ENCODE measurements at places on chromosomes 6 and 20. TPM values are rescaled to one million over a fixed set of nuclear protein-coding genes. Genes with fewer than 3 reads are reported as not detected.

GRCh38 chr6:109073344-109074132, 21.1 kb downstream of the SESN1 start:
- DNase-seq, result no peak

DNA sequence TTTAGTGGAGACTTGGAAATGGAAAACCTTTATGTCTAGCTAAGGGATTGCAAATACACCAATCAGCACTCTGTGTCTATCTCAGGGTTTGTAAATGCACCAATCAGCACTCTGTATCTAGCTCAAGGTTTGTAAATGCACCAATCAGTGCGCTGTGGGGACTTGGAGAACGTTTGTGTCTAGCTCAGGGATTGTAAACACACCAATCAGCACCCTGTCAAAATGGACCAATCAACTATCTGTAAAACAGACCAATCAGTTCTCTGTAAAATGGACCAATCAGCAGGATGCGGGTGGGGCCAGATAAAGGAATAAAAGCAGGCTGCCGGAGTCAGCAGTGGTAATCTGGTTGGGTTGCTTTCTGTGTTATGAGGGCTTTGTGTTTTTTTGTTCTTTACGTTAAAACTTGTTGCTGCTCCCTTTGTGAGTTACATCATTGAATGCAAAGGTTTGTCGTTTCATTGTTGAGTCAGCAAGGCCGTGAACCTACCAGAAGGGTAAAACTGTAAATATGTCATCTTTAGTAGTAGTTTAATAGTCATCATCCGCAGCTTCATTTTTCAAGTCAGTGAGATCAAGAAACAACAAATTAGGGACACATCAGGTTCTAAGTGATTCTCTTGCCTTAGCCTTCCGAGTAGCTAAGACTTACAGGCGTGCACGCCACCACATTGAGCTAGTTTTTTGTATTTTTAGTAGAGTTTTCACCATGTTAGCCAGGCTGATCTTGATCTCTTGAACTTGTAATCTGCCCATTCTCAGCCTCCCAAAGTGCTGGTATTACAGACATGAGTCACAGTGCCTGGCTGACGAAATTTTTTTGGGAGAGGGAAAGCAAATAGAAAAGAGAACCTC, 22.7 kb upstream of the NUP153 start:
- no peak for DNase-seq

- DNase-seq, result no peak
These were observed 55.4 kb upstream of the MOXD1 start for GRCh38 chr6:132456700-132457143.

GRCh38 chr20:4006640-4007039, 8.7 kb downstream of the RNF24 start:
- no peak for DNase-seq

DNA sequence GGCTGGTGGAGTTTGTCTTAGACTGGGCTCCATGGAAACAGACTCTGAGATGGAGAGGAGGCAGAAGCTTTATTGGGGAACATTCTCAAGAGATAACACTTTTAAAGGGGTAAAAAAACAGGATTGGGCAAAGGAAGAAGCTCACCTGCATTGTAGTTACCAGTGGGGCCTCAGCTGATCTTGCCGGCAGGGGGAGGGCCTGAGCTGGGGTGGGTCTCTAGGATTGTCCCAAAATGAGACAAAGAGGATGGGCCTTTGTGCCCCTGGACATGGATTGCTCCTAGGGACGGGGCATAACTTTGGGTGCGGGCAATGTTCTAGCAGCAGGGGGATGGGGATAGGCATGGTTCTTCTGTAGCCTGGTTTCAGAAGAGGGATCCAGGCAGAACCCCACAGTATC, 12.5 kb downstream of the SGK2 start:
- DNase-seq, result no peak

DNA sequence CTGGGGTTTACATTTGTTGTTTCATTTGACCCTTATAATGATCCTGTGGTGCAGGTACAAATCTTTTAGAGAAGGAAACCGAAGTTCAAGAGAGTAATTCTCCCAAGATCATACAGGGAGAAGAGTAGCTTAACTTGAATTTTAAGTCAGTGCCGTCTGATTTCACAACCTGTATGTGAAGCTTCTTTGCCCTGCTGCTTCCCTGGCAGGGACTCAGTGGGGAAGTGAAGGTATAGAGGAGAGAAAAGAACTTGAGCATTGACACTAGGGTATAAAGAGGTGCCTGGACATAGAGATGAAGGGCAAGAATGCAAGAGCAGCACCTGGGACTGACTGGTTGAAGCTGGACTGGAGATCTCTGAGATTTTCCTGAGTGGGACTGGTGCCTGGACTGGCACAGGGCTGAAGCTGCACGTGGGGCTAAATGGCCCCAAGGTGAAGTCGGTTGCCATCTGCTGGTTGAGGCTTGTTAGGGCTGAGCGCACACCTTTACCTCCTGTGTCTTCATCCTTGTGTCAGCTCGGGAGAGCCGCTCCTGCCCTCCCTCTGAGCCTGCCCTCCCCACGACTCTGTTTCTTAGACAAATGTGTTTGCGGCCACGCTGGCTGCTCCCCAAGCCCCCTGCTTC, 41.8 kb downstream of the FARS2 start:
- peak; percentile 37 for DNase-seq

DNA sequence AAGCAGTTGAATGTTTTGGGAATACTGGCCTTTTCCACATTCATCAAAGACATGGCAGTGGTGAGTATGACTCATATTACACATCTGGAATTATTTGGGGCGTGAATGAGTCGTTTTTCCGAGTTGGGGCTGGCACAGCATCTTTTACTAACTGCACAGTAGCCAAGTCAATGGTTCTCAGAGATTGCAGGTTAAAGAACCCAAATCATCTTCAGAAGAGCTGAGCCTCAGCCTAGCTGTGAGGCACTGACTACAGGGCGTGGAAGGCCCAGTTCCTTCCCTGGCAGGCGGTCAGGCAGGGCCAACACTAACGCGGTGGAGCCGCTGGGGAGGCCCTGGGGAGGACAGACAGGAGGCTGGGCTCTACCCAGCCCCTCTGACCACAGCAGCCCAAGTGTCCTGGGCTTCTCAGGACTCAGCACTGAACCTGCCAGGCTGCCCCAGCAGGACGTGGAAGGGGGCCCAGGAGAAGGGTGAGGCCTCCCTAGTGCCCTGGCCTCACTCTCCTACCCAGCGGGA, 20.1 kb upstream of the HELZ2 start:
- no peak for DNase-seq

DNA sequence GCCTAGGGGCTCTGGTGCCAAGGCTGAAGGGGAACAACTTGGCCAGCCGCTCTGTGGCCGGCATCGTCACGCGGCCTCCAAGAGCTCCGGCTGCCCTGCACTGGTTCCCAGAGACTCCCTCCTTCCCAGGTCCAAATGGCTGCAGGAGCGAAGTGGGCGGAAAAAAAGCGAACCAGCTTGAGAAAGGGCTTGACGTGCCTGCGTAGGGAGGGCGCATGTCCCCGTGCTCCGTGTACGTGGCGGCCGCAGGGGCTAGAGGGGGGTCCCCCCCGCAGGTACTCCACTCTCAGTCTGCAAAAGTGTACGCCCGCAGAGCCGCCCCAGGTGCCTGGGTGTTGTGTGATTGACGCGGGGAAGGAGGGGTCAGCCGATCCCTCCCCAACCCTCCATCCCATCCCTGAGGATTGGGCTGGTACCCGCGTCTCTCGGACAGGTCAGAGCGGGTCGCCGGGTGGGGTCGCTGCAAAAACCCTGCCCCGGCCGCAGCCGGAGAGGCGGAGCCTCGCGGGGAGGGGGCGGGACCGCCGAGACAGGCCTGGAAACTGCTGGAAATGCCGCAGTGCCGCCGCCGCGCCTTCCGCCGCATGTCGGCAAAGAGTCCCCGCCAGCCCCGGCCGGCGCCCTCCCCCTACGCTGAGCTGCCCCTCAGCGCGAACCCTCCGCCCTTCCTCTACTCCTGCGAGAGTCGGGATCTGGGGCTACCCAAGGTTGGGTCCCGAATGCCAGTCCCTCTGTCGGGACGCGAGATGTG, 814 bp upstream of the HSP90AB1 start:
- no peak for DNase-seq

- DNase-seq, result no peak
These were observed 151.3 kb upstream of the UST start for GRCh38 chr6:148595550-148595949.

- DNase-seq, result no peak
These were observed 1.6 kb upstream of the UCKL1 start for GRCh38 chr20:63957690-63958441.

DNA sequence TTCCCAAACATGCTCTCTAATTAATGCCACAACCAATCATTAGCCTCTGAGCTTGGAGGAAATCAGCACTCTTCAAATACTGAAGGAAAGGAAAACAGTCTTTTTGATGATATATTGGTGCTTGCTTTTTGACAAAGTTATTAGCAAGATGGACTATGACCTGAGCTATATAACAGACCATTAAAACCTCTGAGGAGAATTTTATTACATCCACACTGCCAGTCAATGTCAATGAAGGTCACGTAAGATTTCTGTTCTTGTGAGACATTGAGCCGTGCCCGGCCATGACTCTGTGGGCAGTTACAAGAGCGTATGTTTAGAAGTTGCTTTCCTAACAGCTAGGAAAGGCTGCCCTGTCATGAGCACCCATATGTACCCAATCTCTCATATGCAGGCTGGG, 659.0 kb downstream of the UTRN start:
- DNase-seq, result no peak

- DNase-seq, result no peak
These were observed 35.5 kb upstream of the BMP2 start for GRCh38 chr20:6732001-6732447.

MAPK13 gene
- 33.8 TPM for total RNA-seq

MEP1A gene
- not detected for total RNA-seq

PNLDC1 gene
- not detected for total RNA-seq

TMC2 gene
- total RNA-seq, result not detected
